ENCODE measurements at places on chromosomes 12 and 14. TPM values are rescaled to one million over a fixed set of nuclear protein-coding genes. Genes with fewer than 3 reads are reported as not detected.

Gene CYP46A1
- 0.04 TPM for total RNA-seq

Gene ZDHHC22
- 11.6 TPM for total RNA-seq

Gene RND1
- 3.0 TPM for total RNA-seq

Gene AQP2
- total RNA-seq = not detected

Gene OR4N5
- total RNA-seq = not detected

Gene CBLN3
- 1.5 TPM for total RNA-seq

Gene MDGA2
- total RNA-seq = 3.7 TPM

Gene BHLHE41
- 0.14 TPM for total RNA-seq

Gene HOXC9
- total RNA-seq = not detected

Gene AKAP6
- total RNA-seq = 0.22 TPM

Gene LPAR5
- total RNA-seq = not detected

Gene FAM234B
- 12.7 TPM for total RNA-seq

Gene PLEKHG7
- total RNA-seq = not detected

Gene PLEKHH1
- 16.5 TPM for total RNA-seq

Gene CLEC4D
- total RNA-seq = 0.07 TPM

Gene LRIG3
- 51.7 TPM for total RNA-seq

Gene LRP1-AS
- not detected for total RNA-seq

Gene RNASE7
- total RNA-seq = not detected

Gene SVOP
- under 0.01 TPM for total RNA-seq

Gene IGF1
- total RNA-seq = not detected

Gene CLECL1
- total RNA-seq = not detected

Gene CCDC85C
- total RNA-seq = 44.9 TPM

Gene MYF6
- total RNA-seq = not detected

Gene LALBA
- total RNA-seq = not detected

Gene OR6C3
- total RNA-seq = not detected

Gene OAS3
- total RNA-seq = 0.21 TPM

Gene PRDM4
- total RNA-seq = 14.4 TPM

Gene RHOJ
- total RNA-seq = not detected

Gene MIP
- total RNA-seq = not detected

Gene GPX2
- 0.63 TPM for total RNA-seq

Gene RFLNA
- 3.7 TPM for total RNA-seq

Gene DNAH10
- not detected for total RNA-seq

Gene NFE2
- 2.2 TPM for total RNA-seq
